ENCODE measurements at places on chromosomes 6 and 20. TPM values are rescaled to one million over a fixed set of nuclear protein-coding genes. Genes with fewer than 3 reads are reported as not detected.

The BTN1A1 gene
- not detected for total RNA-seq

The CSNK2B gene
- 137 TPM for total RNA-seq

The TMEM74B gene
- 3.4 TPM for total RNA-seq

The MUC22 gene
- total RNA-seq = not detected

The RNF182 gene
- not detected for total RNA-seq

The CALHM4 gene
- not detected for total RNA-seq

The CDH22 gene
- 0.09 TPM for total RNA-seq

The ERVFRD-1 gene
- 0.14 TPM for total RNA-seq

The HLA-DRB1 gene
- 191 TPM for total RNA-seq

The EDN3 gene
- 60.6 TPM for total RNA-seq

The NMBR gene
- total RNA-seq = not detected

The PPP1R11 gene
- 92.9 TPM for total RNA-seq

The POM121L2 gene
- total RNA-seq = not detected

The CASS4 gene
- 0.46 TPM for total RNA-seq

The SUMO4 gene
- 2.7 TPM for total RNA-seq

The FAM162B gene
- total RNA-seq = 0.75 TPM

The MUC21 gene
- not detected for total RNA-seq

The ABT1 gene
- total RNA-seq = 12.7 TPM

The PHACTR3 gene
- 0.47 TPM for total RNA-seq

The PTCRA gene
- total RNA-seq = not detected

The AKAP7 gene
- 14.1 TPM for total RNA-seq

The ROMO1 gene
- 148 TPM for total RNA-seq

The ZNF311 gene
- total RNA-seq = 1.5 TPM

The TP53TG5 gene
- total RNA-seq = 0.59 TPM

The PPP1R3G gene
- 1.6 TPM for total RNA-seq

The SLC17A1 gene
- not detected for total RNA-seq

The BCAS1 gene
- 149 TPM for total RNA-seq

The PDYN gene
- total RNA-seq = not detected

The KIAA0408 gene
- 6.5 TPM for total RNA-seq

The OPRM1 gene
- not detected for total RNA-seq

The ENPP3 gene
- total RNA-seq = 16.6 TPM

The ARMC2 gene
- total RNA-seq = 3.8 TPM

The GMPR gene
- total RNA-seq = 2.3 TPM

The HCRTR2 gene
- total RNA-seq = not detected

The LST1 gene
- total RNA-seq = 5.8 TPM

The HLA-G gene
- 16.7 TPM for total RNA-seq

The SNAI1 gene
- total RNA-seq = 0.25 TPM

The ZNF334 gene
- total RNA-seq = 2.2 TPM

The SCGN gene
- total RNA-seq = 11.4 TPM

The RAET1L gene
- not detected for total RNA-seq

All from left colon (tissue), 2 donors.